ENCODE measurements at places on chromosomes 1 and 21.

DNA sequence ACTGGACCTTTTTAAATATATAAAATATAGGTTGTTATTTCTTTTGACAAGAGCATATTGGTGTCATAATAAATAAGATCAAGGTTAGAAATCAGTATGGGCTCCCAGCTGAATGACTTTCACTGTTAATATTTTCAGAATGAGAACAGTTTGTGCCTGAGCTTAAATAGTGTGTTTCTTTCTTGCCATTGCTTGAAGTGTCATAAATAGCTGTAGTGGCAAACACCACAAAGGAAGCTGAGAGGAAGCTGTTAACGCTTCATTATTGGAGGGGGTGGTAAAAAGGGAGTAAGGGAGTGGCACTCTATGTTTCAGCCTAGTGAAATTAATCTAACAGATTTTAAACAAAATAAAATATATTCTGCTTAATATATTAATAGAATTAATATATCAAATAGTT, 1089.8 kb upstream of the NCAM2 start:
- no peak for DNase-seq

GRCh38 chr1:10685196-10685807, 111.1 kb downstream of the CASZ1 start:
- DNase-seq, result no peak

- DNase-seq, result no peak
Observed at GRCh38 chr1:30609999-30610345, 113.4 kb downstream of the MATN1 start.

GRCh38 chr21:24826822-24827221, 780.5 kb downstream of the MRPL39 start:
- no peak for DNase-seq

DNA sequence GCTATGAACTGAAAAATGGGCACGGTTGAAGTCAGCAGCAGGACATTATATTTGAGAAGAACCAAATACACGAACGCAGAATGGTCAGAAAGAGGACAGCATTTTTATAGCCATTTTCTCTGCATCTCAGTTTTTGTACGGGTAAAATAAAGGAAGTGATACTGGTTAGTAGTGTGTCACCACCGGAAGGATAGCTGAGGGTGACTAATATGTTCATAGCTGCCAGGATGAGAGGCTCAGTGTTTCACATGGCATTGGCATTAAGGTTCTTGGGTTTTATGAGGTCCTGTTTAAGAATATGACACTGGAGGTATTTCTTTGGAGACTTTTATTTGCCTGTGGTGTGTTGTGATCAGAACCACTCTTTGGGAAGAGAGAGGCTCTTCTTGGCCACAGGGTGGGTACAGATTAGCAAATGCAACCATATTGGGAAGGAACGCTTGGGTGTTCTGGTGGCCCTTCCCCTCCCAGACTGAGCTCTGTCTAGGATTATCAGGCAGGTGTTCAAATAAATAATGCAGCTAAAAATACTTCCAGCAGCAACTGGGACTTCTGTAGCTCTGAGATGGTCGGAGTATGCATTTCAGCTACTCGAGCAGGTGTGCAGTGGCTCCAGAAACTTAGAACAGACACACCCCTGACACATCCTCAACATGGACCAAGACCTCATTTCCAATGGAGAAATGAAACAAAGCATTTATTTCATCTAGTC, 158.2 kb downstream of the PBX1 start:
- peak; percentile 82 for DNase-seq

GRCh38 chr1:51192213-51192843, 43.7 kb upstream of the RNF11 start:
- DNase-seq, result peak; percentile 74

- DNase-seq, result peak; percentile 69
Observed at GRCh38 chr1:181089676-181090544, 1.4 kb downstream of the IER5 start.

GRCh38 chr1:44412601-44413000, 7.5 kb downstream of the RNF220 start:
- DNase-seq, result no peak

- no peak for DNase-seq
Observed at GRCh38 chr1:1119272-1119890, 3.5 kb upstream of the C1orf159 start.

GRCh38 chr21:25960402-25960801, 210.2 kb downstream of the APP start:
- DNase-seq, result no peak

DNA sequence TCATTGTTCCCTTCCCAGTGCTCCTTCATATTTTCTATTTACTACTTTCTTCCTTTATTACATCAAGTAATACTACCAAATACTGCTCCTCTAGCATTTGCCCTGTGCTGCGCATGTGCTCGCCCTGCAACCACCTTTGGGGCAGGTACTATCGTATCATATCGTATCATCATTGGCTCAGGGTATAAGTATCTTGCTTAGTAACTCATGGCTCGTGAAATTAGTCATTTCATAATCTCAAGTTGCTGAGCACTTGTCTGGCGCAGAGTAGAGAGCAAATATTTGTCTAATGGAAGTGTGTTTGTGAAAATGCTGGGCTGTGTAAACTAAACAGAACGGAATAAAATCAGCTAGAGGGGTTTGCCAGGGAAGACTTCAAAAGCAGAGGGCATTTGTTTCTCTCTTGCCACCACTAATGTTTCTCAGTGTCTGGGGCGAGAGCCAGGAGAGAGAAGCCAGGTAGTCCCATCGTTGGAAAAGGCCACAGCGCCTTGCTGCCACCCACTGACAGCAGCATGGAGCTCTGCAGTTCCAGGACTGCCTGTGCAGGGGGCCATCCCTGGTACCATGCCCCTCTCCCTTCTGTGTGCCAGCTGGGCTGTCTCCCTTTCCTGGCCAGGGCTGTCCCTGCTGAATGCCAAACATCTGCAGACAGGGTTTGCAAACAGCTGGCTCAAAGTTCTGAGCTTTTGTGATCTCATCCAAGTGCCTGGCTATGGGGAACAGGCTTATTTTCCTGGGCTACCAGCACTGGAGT, 20.0 kb upstream of the CPT2 start:
- DNase-seq, result no peak

- DNase-seq, result no peak
Observed at GRCh38 chr1:20978413-20978812, 191.3 kb upstream of the HP1BP3 start.

DNA sequence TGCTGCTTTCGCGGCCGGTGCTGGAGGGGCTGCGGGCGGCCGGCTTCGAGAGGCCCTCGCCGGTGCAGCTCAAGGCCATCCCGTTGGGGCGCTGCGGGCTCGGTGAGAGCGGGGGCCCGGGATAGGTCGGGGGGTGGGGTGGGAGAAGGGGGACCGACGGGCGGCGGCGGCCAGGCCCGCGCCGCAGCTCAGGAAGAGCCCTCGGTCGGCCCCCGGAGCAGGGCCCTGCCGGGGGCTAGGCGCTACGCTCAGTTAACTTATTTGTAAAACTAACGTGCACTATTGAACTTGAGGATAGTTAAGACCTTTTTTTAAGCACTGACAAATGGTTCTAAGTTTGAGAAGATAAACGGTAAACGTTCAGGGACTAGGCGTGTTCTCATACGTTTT, 418 bp downstream of the DDX20 start:
- no peak for DNase-seq

Measured in inflammatory macrophage (primary cell).